ENCODE measurements at places on chromosomes 6 and 20. TPM values are rescaled to one million over a fixed set of nuclear protein-coding genes. Genes with fewer than 3 reads are reported as not detected.

DNA sequence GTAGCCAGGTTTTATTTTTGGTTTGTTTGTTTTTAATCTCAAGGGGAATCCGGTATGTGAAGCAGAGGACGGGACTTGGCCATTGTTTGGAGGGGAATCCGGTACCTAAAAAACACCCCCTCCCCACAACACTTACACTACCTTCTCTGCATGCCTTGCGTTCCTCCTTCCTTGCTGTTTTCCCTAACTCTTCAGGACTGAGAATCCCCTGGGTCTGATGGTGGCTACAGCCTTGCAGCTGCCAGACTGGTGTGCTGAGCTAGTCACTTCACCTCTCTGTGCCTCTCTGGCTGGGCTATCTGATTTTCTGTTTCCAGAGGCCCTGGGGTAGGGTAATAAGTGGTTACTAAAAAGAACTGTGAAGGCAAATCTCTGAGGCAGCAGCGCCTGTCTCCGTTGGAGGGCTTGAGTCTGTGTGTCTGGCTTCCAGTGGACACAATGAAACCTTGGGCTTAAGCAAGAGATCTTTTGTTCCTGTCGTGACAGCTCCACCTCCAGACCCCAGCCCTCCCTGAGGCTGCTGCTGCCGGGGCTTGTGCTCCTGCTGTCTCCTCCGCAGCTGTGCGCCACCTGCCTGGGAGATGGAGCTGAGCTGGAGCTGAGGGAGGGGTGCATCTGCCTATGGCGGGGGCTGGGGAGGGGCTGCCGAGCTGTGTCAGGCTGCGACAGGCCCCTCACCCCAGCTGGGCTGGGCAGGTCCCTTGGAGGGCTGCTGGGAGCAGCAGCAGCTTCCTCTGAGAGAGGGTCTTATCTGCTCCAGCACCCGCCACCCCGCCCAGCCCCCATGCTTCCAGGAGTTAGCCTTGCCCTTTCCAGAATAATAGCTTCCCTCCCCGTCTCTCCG is 65.8 kb upstream of the CCDC167 start:
- DNase-seq = no peak
- no peaks in the 10 kb centered on the region for H3K36me3 ChIP-seq
- H3K4me3 ChIP-seq = no peak overlapping the region

DNA sequence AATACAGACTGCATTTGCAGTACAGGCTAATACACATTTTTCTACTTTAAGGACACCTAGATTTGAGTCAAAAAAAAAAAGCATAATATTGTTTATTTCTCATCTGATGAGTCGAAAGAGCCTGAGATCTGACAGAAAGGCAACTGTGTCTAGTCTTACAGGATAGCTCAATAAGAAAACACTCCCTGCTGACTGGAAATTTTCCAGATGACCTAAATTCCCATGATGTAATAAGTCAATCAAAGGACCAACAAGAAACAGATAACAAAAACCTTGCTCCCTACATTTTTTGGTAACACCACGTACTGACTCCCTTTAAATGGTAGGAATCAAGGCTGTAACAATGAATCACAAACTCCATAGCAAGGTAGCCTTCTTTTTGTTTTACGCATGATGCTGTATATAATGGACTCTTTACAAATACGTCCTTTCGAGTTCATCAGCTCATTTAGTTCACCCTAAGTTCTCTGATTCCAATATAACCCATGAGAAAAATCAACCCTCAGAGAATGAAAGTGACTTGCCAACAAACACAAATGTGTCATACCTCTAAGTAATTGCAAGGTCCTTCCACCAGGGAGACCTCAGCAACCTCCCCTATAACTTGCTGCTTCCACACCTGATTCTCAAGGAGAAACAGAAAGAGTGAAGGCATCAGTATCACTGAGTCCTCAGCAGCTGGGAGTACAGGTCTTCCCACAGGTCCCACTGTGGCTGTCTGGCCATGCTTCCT is 12.1 kb downstream of the TBX18 start:
- H3K27me3 ChIP-seq = no peaks in the 10 kb centered on the region
- no peak for DNase-seq
- no peaks in the 10 kb centered on the region for H3K4me1 ChIP-seq
- no peak overlapping the region for H3K4me3 ChIP-seq
- H3K36me3 ChIP-seq = no peaks in the 10 kb centered on the region

DNA sequence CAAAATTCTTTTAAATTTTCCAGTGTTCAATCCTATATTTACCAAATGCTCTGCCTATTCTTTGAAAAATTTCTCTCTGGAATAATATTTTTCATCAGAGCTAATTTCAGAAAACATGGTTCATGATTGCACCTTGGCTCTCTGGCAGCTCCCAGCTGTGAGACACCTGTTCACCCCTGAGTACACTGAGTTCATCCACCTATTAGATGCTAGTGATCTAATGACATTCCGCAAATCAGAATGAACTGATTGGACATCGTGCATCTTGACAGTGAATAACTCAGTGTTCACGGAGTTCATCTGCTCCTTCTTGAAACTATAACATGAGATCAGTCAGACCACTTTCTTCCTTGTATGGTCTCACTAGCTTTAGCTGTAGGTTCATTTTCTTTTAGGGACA is 3.9 kb upstream of the SHPRH start:
- H3K27ac ChIP-seq = no peak overlapping the region
- no peak overlapping the region for H3K4me3 ChIP-seq
- H3K27me3 ChIP-seq = no peaks in the 10 kb centered on the region
- H3K36me3 ChIP-seq = no peaks in the 10 kb centered on the region
- no peak for DNase-seq

KCTD20 gene
- total RNA-seq = 53.9 TPM

DNA sequence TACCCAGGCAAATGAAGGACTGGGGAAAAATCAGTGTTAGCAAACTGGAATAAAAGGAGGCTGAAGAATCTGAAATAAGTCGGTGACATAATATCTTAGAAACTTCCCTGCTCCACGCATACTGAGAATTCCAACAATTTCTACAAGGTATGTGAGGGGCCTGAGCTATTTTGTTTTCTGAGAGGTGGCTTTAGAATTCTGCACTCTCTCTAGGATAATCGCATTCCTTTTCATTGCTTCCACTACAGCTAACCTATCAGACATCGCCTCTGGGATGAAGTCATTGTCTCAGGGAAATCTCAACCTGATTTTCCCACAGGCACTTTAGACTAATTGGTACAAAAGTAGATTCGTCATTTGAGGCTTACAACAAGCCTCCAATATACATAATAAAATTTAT is 740.8 kb downstream of the PHF3 start:
- H3K4me1 ChIP-seq = no peaks in the 10 kb centered on the region
- no peak overlapping the region for H3K27ac ChIP-seq
- no peak overlapping the region for H3K4me3 ChIP-seq
- no peak for DNase-seq
- H3K36me3 ChIP-seq = no peaks in the 10 kb centered on the region

- no peaks in the 10 kb centered on the region for H3K36me3 ChIP-seq
- H3K27ac ChIP-seq = no peak overlapping the region
- peak; percentile 53 for DNase-seq
- peaks cover 19% of the 10 kb centered on the region for H3K27me3 ChIP-seq
These were observed 1.1 kb upstream of the OPN5 start for GRCh38 chr6:47780510-47781356.

- no peak overlapping the region for H3K27ac ChIP-seq
- no peaks in the 10 kb centered on the region for H3K4me1 ChIP-seq
- peaks cover 3% of the 10 kb centered on the region for H3K36me3 ChIP-seq
- H3K27me3 ChIP-seq = no peaks in the 10 kb centered on the region
- H3K4me3 ChIP-seq = no peak overlapping the region
These were observed 426.4 kb upstream of the CITED2 start for GRCh38 chr6:139800837-139801236.

BMP2 gene
- not detected for total RNA-seq

FUT9 gene
- total RNA-seq = not detected

DNA sequence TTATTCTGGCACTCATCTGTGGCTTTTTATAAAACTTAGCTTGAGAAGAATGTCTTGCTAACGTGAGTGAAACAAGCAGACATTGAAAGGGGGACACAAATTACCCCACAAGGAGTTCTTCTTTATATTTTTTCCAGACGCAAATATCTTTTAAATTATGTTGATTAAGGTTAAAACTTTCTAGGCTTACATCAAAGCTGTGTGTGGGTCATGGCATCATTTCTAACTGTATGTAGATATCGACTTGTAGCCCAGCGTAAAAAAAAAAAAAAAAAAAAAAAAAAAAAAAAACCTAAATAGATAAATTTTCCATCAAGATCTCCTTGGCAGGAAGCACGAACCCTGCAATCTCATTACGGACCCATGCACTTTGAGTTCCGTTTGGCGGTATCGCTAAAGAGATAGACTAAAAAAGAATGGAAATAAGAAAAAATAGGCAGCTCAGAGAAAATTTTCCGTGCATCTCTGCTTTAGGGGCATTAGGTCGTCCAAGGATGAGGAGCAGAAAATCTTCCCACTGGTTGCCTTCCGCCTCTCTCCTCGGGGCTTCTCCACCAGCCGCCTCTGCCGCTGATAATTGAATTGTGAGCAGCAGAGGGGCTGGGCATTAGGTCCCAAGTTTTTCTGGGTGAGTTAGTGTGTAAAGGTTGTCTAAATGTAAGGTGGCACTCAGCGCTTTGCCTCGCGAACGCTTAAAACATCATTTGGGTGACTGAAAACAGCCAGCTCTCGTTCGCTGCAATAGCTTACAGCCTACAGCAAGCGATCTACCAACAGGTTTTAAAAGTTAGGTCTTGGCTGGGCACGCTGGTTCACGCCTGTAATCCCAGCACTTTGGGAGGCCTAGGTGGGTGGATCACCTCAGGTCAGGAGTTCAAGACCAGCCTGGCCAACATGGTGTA is 194.0 kb downstream of the TRIM27 start:
- H3K27me3 ChIP-seq = peaks cover 74% of the 10 kb centered on the region
- H3K36me3 ChIP-seq = peaks cover 9% of the 10 kb centered on the region
- H3K4me3 ChIP-seq = peak overlapping the region; percentile 82
- DNase-seq = no peak
- H3K27ac ChIP-seq = peak overlapping the region; percentile 73
- peaks cover 17% of the 10 kb centered on the region for H3K4me1 ChIP-seq

DNA sequence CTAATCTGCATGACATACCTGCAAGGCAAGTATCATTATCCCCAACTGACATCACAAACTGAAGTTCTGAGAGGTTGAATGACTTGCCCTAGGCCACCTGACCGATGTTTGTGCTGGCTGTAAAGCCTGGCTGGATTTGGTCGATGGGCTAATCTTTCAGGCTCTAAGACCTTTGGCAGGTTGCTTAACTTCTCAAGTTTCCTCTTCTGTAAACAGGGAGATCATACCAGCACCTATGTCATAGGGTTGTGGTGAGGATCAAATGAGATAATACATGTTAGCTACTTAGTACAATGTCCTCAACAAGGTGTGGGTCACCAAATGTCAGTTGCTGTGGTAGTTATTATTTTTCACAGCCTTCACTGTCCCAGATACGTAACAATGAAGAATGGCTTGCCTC is 14.2 kb downstream of the ANKRD66 start:
- DNase-seq = no peak
- H3K27me3 ChIP-seq = no peaks in the 10 kb centered on the region
- H3K4me3 ChIP-seq = no peak overlapping the region
- no peaks in the 10 kb centered on the region for H3K4me1 ChIP-seq
- H3K27ac ChIP-seq = no peak overlapping the region

SLC22A2 gene
- not detected for total RNA-seq

PLEKHG1 gene
- total RNA-seq = 5.1 TPM

GRCh38 chr20:381581-382290 is 1.2 kb downstream of the TRIB3 start:
- H3K27me3 ChIP-seq = no peaks in the 10 kb centered on the region
- H3K4me1 ChIP-seq = peaks cover 20% of the 10 kb centered on the region
- peak overlapping the region; percentile 84 for H3K27ac ChIP-seq
- DNase-seq = peak; percentile 93
- peaks cover 8% of the 10 kb centered on the region for H3K36me3 ChIP-seq

DNA sequence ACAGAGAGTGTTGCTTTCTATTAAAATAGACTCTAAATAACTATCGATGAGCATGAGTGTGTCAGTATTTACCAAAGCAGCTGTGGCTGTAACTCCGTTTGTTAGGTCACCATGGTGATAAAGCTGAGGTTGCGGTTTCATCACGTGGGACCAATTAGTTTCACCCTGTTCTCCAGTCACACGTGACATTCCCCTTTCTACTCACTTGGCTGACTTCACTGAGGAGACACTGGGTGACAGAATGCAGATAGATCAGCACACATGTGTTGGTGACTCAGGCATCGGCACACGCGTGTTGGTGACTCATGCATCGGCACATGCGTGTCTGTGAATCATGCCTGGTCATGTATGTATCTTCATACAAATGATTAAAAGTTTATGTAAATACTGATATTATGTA is 285.4 kb downstream of the THBS2 start:
- no peak overlapping the region for H3K27ac ChIP-seq
- peaks cover 22% of the 10 kb centered on the region for H3K27me3 ChIP-seq

PXDC1 gene
- total RNA-seq = 0.47 TPM

GRCh38 chr6:24694198-24694597 is 24.8 kb downstream of the C6orf62 start:
- H3K27me3 ChIP-seq = no peaks in the 10 kb centered on the region
- H3K27ac ChIP-seq = no peak overlapping the region

C6orf58 gene
- total RNA-seq = not detected

- no peaks in the 10 kb centered on the region for H3K4me1 ChIP-seq
- no peak overlapping the region for H3K27ac ChIP-seq
- no peaks in the 10 kb centered on the region for H3K36me3 ChIP-seq
- DNase-seq = no peak
- H3K4me3 ChIP-seq = no peak overlapping the region
- H3K27me3 ChIP-seq = peaks cover 13% of the 10 kb centered on the region
These were observed 53.3 kb downstream of the CNKSR3 start for GRCh38 chr6:154457046-154457713.

GRCh38 chr20:59750209-59750840 is 146.0 kb downstream of the PHACTR3 start:
- no peak overlapping the region for H3K27ac ChIP-seq
- no peak for DNase-seq
- H3K36me3 ChIP-seq = no peaks in the 10 kb centered on the region
- no peak overlapping the region for H3K4me3 ChIP-seq

DNA sequence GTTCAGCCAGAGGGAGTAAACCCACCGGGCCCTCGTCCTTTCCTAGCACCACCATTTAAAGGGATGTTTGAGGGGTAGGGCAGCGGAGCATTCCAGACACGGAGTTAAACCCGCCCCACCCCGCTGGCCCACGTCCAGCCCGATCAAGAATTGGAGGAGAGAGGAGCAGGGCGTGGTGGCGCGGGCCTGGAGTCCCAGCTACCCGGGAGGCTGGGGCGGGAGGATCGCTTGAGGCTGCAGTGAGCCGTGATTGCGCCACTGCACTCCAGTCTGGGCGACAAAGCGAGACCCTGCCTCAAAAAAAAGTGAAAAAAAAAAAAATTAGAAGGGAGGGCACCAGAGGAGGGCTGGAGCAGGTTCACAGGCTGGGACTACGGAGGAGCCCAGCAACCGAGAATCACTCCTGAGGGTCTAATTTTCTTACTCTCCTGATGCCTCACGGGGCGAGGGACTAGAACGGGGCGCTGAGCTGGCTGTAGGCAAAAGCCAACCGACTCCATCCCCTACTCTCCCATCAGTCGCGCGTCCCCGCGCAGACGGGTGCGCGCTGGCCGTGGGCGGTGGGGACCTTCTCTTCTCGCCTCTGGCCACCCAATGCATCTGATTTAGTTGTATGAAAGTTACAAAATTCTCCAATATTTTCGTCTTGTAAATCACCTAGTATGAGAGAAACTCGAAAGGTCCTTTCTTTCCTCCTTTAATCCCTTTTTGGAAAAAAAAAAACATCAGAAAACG is 6.1 kb upstream of the HSPA1B start:
- H3K27me3 ChIP-seq = no peaks in the 10 kb centered on the region
- peak; percentile 67 for DNase-seq
- H3K27ac ChIP-seq = peak overlapping the region; percentile 94
- peaks cover 11% of the 10 kb centered on the region for H3K36me3 ChIP-seq
- peaks cover 66% of the 10 kb centered on the region for H3K4me1 ChIP-seq

GRCh38 chr6:53440336-53440945 is 91.7 kb upstream of the ELOVL5 start:
- peaks cover under 1% of the 10 kb centered on the region for H3K27me3 ChIP-seq
- no peaks in the 10 kb centered on the region for H3K36me3 ChIP-seq
- H3K27ac ChIP-seq = no peak overlapping the region
- H3K4me1 ChIP-seq = peaks cover 22% of the 10 kb centered on the region
- no peak overlapping the region for H3K4me3 ChIP-seq

Data from activated CD8-positive, alpha-beta memory T cell treated with anti-CD3 and anti-CD28 coated beads, Interleukin-2, amount 10 ng/mL, durations not matched to agents 7 days and 5 days (primary cell).